ENCODE measurements at places on chromosomes 2 and 18.

DNA sequence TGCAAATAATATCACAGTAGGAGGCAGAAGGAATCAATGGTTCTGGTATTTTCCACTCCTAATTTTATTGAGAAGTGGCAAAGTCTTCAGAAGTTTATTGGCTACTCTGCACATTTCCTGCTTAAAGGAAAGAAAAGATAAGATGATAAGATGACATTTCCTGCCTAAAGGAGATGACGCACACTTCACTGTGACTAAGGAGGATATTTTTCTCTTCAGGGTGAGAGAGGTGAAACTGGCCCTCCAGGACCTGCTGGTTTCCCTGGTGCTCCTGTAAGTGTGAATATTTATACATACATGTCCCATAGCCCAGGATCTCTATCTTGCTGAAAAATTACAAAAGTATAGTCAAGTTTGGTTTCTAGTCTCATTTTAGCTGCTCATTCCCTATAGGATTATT is 27.9 kb downstream of the COL3A1 start:
- no peak for DNase-seq
- no peak overlapping the region for H3K4me3 ChIP-seq
- no peaks in the 10 kb centered on the region for H3K27me3 ChIP-seq
- H3K36me3 ChIP-seq = no peaks in the 10 kb centered on the region
- H3K4me1 ChIP-seq = no peaks in the 10 kb centered on the region

- H3K27me3 ChIP-seq = no peaks in the 10 kb centered on the region
- H3K4me1 ChIP-seq = peaks cover 11% of the 10 kb centered on the region
- H3K27ac ChIP-seq = no peak overlapping the region
- H3K36me3 ChIP-seq = no peaks in the 10 kb centered on the region
- H3K4me3 ChIP-seq = no peak overlapping the region
- DNase-seq = no peak
Measured at GRCh38 chr2:205646680-205647079, 35.6 kb upstream of the NRP2 start.

GRCh38 chr18:22813648-22814328 is 119.3 kb upstream of the RBBP8 start:
- H3K27me3 ChIP-seq = no peaks in the 10 kb centered on the region

- H3K27ac ChIP-seq = no peak overlapping the region
- H3K36me3 ChIP-seq = no peaks in the 10 kb centered on the region
- no peak for DNase-seq
- H3K4me1 ChIP-seq = peaks cover 1% of the 10 kb centered on the region
- no peak overlapping the region for H3K4me3 ChIP-seq
Measured at GRCh38 chr2:221674446-221674845, 102.3 kb upstream of the EPHA4 start.

Measured in neuronal stem cell (in vitro differentiated cells).